ENCODE measurements at places on chromosomes 12 and 14.

- no peak for DNase-seq
Measured at GRCh38 chr12:2264651-2265232, 212.0 kb downstream of the CACNA1C start.

DNA sequence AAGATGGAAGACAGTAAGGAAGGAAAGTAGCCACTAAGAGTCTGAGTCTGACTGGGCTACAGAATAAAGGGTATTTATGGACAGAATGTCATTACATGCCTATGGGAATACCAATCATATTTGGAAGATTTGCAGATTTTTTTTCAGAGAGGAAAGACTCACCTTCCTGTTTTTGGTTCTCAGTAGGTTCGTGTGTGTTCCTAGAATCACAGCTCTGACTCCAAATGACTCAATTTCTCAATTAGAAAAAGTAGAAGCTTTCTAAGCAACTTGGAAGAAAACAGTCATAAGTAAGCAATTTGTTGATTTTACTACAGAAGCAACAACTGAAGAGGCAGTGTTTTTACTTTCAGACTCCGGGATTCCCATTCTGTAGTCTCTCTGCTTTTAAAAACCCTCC lies 15.4 kb upstream of the PAPLN start:
- no peak for DNase-seq

- no peak for DNase-seq
Measured at GRCh38 chr14:104112609-104113571, 25.5 kb upstream of the KIF26A start.

DNA sequence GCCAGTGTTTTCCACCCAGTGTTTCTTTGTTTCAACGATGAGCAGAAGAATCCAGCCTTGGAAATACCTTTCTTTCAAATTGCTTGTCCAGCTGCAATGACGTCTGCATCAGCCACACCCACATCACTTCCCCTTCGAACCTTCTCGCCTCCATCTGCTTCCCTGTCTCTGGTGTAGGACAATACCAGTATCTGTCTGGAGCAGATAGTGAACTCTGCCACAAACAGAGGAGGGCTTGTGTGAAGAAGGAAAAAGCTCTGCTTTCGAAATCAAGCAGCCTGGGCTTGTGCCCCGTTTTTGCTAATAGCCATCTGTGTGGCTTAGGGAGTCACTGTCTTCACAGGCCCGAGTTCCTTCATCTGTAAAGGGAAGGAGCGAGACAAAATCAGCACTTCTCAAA lies 415.4 kb downstream of the ZFP36L1 start:
- DNase-seq = no peak

GRCh38 chr12:120397824-120398540 lies 29.0 kb upstream of the MSI1 start:
- no peak for DNase-seq

GRCh38 chr12:123131879-123132402 lies 18.9 kb downstream of the PITPNM2 start:
- DNase-seq = no peak

DNA sequence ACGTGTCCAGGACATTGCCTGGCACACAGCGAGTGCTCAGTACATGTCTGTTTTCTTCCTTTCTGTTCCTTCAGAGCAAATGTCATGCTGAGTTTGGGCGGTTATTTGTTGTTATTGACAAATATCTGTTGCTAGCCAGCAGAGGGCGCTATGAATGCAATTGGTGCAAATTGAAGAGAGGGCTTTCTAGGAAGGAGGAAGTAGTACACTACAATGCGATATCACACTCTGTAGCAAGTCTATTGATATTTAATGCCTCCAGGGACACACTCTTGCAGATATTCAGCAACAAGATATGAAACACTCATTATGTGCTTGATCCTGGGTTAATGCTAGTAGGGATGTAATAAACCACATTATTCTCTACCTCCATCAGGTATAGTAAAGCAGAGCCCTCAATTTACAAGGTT lies 267.3 kb upstream of the SRRM4 start:
- no peak for DNase-seq

- no peak for DNase-seq
Measured at GRCh38 chr12:110246636-110247339, 34.3 kb upstream of the ATP2A2 start.

DNA sequence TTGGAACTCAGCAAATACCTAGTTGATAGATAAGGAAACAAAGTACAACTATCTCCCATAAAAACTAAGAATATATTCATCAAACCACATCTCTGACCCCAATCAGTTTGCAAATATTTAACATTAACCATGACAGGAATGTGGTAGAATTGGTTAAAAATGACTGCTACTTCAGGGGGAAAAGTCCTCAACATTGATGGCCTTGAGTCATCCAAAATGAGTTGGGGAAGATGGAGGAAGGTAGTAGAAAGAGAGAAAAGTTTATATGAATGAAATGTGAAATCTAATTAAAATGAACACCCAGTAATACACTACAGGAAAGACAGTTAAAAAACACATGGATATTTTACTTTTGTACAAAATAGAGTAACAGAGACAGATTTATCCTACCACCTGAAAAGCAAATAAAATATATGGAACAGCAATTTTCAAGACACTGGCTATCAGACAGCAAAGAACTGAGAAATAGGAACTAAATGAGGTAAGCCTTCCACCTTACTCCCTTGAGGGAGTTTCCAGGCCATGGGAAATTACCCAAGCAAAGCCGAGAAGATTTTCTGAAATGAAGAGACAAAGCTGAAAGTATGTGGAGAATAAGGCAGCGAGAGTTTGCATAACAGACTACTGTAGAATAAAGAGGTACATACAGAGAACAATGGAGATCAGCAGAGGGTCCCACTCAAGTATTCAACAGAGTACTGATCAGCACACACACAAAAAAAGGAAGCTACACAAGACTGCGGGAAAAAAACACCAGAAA lies 49.6 kb downstream of the TC2N start:
- no peak for DNase-seq

DNA sequence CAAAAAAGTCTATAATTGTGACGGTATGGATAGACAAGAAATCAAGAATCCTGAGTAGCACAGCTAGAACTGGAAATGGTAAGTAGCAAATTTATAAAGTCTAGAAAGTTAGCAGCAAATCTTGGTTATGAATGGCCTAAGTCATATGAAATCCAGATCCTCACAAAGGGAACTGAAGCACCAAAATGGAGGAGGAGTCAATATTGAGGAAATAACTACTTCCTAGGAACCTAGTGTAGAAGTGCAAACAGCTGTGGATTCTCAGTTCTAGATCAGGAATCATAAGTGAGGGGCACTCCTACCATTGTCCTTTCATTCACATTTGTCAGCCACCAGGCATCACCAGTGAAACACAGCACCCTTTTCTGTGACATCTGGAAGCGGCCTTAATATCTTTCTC lies 202.2 kb upstream of the DCN start:
- DNase-seq = no peak

DNA sequence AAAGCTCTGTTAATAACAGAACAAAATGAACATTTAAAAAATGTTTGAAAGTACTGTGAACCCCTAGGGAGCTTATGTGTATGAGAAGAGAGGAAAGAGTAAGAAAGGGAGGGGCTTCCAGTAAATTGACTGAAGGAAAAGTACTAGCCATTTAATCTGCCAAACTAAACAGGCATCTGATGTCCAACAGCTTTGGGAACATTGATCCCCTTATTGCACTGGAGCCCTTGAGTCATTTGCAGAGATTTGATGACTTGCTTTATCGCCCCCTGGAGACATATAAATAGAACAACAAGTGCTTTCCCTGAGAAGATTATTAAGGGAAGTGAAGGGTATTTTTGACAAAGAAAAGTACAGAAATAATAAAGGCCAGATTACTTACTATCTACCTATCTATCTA lies 319.3 kb upstream of the NOVA1 start:
- DNase-seq = no peak

GRCh38 chr14:100230361-100230760 lies 8.6 kb upstream of the YY1 start:
- no peak for DNase-seq

GRCh38 chr12:92732216-92732615 lies 29.4 kb downstream of the PLEKHG7 start:
- DNase-seq = no peak

DNA sequence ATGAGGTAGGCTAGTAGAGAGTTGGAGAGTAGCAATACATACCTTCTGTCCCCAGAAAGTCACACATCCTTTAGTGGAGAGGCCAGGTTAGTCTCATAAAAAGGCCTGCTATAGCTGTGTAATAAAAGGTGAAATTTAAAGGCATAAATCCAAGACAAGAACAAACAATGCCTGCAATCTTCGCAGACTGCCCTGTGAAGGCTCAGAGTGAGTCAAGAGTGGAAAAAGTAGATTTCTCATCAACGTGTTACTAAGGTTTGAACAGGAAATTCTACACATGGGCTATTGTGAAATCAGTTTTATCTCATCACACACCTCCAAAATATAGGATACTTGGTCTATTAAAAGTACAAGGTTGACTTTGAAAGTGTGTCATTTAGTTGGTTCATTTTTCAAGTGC lies at the start of gene KLRC1:
KLRC1 (minus strand) TSS at position 222 of the 400 bp plus-strand sequence. CDS start 2,221 bp downstream, outside the sequence.
- no peak for DNase-seq

DNA sequence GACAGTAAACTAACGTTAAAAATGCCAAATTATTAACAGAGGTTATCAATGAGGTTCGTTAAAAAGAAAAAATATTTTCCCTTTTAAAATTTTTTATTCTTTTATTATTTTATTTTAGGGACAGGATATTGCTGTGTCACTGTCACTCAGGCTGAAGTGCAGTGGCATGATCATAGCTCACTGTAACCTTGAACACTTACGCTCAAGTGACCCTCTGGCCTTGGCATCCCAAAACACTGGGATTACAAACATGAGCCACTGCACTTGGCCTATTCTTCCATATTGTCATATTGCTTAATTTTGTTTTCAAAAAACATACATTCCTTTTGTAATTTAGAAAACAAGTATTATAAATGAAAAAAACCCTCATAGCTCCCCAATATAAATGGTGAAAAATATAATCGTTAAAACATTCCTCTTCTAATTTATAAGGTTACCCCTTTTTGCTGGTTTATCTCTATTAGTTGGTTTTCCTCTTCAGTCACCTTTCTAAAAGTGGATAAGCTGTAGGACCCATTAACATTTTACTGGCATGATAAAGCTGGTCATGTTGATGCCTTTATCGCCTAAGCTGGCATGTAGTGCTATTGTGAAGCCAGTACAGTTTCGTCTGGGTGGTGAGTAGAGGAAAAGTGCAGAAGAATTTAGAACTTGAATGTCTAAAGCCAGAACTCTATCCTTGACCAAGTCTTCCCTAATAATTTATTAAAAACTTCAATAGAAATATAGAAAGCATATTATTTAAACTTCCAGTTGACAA lies 27.6 kb downstream of the PDE3A start:
- no peak for DNase-seq

DNA sequence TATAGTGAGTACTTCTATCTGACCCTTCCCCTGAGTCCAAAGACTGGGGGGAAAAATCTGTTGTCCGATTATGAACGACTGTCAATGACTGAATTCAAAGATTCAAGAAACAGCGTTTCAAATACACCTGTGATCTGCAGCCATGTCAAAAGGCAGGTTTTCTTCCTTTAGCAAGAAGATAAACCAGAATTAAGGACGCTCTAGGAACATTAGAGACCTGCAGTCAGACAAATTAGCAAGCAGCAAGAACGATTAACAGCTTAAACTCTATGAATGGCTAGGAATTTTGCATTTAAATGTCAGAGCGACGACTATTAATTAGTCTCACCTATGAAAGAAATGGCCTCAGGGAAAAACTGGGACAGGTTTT lies 2.1 kb downstream of the DUSP6 start:
- DNase-seq = no peak

- DNase-seq = no peak
Measured at GRCh38 chr14:75724414-75725204, 63.6 kb downstream of the TTLL5 start.

DNA sequence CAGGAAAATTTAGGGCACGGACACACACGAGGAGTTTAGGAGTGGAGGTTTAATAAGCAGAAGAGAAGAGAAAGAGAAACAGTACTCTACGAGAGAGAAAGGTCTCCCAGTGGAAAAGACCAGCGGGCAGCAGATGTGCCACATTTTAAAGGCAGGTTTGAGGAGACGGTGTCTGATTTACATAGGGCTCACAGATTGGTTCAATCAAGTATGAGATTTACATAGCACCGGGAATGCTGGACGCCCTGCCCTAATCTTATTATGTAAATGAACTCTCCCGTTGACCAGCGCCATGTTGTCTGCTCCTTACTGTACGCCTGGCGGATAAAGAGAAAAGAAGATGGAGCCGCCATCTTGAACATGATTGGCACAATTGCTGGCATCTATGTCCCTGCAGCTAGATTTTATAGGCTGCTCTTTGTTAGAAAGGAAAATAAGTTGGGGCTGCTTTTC lies 17.9 kb downstream of the NFKBIA start:
- DNase-seq = no peak

GRCh38 chr12:47547077-47547476 lies 158.8 kb downstream of the RPAP3 start:
- DNase-seq = no peak

- no peak for DNase-seq
Measured at GRCh38 chr12:4859478-4860210, 50.1 kb upstream of the KCNA1 start.

DNA sequence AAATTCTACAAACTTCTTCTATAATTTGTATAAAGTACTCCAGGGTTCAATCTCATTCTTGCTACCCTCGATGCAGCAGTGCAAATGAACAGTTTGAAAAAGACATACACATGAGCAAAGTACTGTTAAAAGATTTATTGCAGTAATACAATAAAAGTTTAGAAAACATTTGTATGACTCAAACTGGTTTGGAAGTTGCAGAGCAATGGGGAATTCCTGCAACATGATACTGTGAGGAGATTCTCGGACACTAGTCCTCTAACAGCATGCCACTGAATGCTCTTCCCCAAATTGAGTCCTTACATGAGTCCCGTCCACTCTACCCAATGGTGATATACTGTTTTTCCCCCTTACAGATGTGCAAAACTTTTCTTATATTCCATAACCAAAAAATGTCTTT lies 45.4 kb downstream of the ATG14 start:
- DNase-seq = no peak

DNA sequence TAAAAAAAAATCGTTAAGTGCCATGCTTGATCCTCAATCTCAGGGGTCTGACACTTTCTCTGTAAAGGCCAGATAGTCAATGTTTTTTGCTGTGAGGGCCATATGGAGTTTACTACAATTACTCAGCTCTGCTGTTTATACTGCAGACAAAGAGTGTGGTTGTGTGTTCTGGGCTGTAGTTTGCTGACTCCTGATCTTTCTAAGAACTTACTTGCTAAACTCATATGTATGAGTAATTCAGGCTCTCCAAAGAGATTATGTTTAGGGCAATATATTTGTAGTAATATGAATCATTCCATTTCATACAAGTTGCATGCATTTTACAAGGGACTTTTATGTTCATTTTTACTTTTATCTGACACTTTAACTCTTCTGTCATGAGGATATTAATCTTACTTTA lies 188.2 kb downstream of the TMTC2 start:
- no peak for DNase-seq

GRCh38 chr14:88565427-88565826 lies 2.6 kb downstream of the ZC3H14 start:
- DNase-seq = no peak
